Spinal cord (tissue), 10 donors: ENCODE measurements at places on chromosomes 4 and X. TPM values are rescaled to one million over a fixed set of nuclear protein-coding genes. Genes with fewer than 3 reads are reported as not detected.

Gene ADH7
- polyA plus RNA-seq = not detected

Gene DDIT4L
- polyA plus RNA-seq = 4.3 TPM

Gene ZNF81
- 6.8 TPM for polyA plus RNA-seq

Gene ABCD1
- polyA plus RNA-seq = 10.6 TPM

Gene KLF8
- 10.9 TPM for polyA plus RNA-seq

Gene AMTN
- not detected for polyA plus RNA-seq

Gene ZCCHC18
- polyA plus RNA-seq = 30.6 TPM

Gene MAGEB2
- polyA plus RNA-seq = not detected

Gene TLR7
- polyA plus RNA-seq = 4.6 TPM

Gene TBC1D9
- 48.3 TPM for polyA plus RNA-seq

Gene MAGEA9B
- polyA plus RNA-seq = not detected

Gene GRIA3
- polyA plus RNA-seq = 53.7 TPM

Gene GLUD2
- polyA plus RNA-seq = 15.7 TPM

Gene SAGE1
- not detected for polyA plus RNA-seq

Gene KIT
- polyA plus RNA-seq = 28.0 TPM
